ENCODE measurements at places on chromosomes 13 and 19.

- H3K4me1 ChIP-seq: no peaks in the 10 kb centered on the region
- H3K27me3 ChIP-seq: no peaks in the 10 kb centered on the region
- no peak for DNase-seq
- peaks cover 86% of the 10 kb centered on the region for H3K36me3 ChIP-seq
- H3K27ac ChIP-seq: no peak overlapping the region
Observed at GRCh38 chr13:100633461-100633860, 41.1 kb downstream of the TMTC4 start.

- peak; percentile 64 for DNase-seq
- H3K27ac ChIP-seq: peak overlapping the region; percentile 80
- H3K36me3 ChIP-seq: peaks cover 36% of the 10 kb centered on the region
- H3K27me3 ChIP-seq: no peaks in the 10 kb centered on the region
Observed at GRCh38 chr19:19064811-19065745, 1.3 kb downstream of the SLC25A42 start.

DNA sequence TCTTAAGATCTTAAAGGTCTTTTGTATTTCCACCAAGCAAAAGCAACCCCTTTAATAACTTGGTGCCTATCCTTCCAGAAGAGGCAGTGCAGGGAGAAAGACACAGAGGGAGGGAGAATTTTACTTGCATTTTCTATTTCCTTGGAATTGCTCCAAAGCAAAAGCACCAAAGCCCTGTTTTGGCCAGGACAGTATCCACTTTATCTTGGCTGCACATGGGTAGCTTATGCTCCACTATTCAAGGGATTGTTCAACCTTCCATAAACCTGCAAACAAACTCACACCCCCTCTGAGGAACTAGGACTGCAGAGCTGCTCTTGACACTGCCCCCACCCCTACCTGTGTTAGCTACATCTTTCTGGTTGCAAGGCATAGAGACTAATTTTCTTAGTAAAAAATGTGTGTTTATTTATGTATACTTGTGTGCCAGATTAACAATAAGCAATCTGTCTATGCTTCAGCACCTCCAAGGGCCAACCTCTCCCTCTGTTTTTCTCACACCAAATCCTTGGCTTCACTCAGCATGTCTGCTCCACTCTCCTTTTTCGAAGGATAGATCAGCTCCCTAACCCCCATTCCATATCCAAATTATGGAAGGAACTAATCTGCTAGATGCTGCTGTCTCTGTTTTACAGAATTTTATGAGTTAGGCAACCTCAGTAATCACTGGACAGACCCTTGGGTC lies 68.1 kb upstream of the KLF12 start:
- DNase-seq: no peak
- no peak overlapping the region for H3K27ac ChIP-seq
- no peak overlapping the region for H3K4me3 ChIP-seq
- H3K36me3 ChIP-seq: no peaks in the 10 kb centered on the region
- no peaks in the 10 kb centered on the region for H3K4me1 ChIP-seq
- H3K27me3 ChIP-seq: no peaks in the 10 kb centered on the region

DNA sequence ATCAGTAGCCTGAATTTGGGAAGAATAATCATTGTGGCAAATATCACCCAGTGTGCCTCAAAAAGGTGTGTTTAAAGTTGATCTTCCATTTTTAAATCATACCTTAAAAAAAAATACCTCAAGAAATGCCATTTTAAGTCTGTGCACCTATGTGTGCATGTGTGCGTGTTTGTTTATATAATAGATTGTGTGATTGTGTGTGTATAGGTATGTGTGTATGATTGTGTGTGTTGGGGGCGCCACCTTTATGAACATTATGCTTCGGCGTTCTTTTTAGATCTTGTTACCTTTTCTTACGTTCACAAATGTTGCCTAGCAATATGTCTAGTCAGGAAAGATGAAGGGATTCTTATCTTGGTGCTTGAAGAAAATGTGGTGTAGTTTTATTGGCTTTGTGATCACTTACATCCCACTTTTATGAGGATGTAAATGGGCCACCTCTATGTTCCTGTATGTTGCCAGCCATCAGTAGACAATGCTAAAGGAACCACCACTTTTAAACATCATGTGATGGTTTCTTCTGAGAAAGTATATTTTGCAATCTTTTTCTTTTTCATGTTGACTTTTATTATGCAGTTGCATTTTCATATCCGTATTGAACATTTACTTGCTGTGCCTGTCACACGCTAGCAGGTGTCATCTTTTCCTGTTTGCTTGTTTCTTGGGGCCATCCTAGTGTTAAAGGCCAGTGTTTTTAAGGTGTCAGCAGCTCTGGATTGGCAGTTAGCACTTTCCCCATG lies 2.2 kb upstream of the IRS2 start:
- no peak overlapping the region for H3K27ac ChIP-seq
- peak overlapping the region; percentile 31 for H3K4me3 ChIP-seq

- peaks cover 40% of the 10 kb centered on the region for H3K36me3 ChIP-seq
- no peak overlapping the region for H3K27ac ChIP-seq
- H3K4me3 ChIP-seq: no peak overlapping the region
- H3K27me3 ChIP-seq: no peaks in the 10 kb centered on the region
- DNase-seq: no peak
Observed at GRCh38 chr19:48804496-48804895, 6.3 kb downstream of the BCAT2 start.

Measured in activated T-cell treated with anti-CD3 and anti-CD28 coated beads, Interleukin-2, amount 50 U/mL, for 24 hours (primary cell).